ENCODE measurements at places on chromosomes 11 and 22.
A peak's percentile ranks its signal among the peaks of the same experiment; 100 is the strongest.

GRCh38 chr11:99343117-99343516, 322.4 kb downstream of the CNTN5 start:
- DNase-seq = no peak

DNA sequence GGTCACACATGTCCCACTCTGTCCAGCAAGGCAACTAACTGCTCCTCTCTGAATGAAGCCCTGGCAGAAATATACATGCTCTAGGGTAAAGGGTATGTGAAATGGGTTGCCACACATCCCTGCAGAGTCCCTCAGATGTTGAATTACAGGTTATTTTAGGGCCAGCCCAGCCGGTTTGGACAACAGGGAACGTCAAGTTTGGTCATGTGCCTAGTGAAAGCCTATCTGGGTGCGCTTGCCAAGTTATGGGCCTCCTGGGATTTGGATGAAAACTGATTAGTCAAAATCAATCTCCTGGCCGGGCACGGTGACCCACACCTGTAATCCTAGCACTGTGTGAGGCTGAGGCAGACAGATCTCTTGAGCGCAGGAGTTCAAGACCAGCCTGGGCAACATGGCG, 10.4 kb downstream of the AP1B1 start:
- no peak for DNase-seq

DNA sequence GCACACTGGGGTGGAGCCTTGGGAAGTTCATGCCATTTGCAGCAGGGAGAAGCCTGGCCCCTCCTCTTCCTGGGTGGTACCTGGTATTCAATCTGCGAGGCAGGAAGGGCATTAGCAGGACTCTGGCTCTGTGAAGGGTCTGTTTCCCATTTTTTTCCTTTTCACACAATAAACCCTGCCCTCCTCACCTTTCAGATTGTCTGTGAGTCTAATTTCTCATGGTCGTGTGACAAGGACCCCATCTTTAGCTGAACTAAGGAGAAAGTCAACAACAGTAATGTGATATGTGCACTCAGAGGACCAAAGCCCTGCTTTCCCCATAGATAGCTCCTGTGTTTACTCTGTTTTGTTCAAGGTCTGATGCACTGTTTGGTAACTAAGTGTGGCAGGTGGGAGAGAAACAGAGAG, 26.6 kb upstream of the CASP4 start:
- no peak for DNase-seq

- DNase-seq = no peak
These were observed 30.0 kb downstream of the LINC01488 start for GRCh38 chr11:69511358-69512055.

- DNase-seq = no peak
These were observed 15.2 kb upstream of the ARAP1 start for GRCh38 chr11:72767203-72768062.

GRCh38 chr11:106076919-106077608, at the start of gene KBTBD3:
TSS of gene KBTBD3 (minus strand) at chr11:106077347. CDS start at chr11:106059097, 18,250 bp downstream.
- DNase-seq = peak; percentile 91

GRCh38 chr11:107705027-107705426, 6.8 kb downstream of the SLN start:
- DNase-seq = no peak

DNA sequence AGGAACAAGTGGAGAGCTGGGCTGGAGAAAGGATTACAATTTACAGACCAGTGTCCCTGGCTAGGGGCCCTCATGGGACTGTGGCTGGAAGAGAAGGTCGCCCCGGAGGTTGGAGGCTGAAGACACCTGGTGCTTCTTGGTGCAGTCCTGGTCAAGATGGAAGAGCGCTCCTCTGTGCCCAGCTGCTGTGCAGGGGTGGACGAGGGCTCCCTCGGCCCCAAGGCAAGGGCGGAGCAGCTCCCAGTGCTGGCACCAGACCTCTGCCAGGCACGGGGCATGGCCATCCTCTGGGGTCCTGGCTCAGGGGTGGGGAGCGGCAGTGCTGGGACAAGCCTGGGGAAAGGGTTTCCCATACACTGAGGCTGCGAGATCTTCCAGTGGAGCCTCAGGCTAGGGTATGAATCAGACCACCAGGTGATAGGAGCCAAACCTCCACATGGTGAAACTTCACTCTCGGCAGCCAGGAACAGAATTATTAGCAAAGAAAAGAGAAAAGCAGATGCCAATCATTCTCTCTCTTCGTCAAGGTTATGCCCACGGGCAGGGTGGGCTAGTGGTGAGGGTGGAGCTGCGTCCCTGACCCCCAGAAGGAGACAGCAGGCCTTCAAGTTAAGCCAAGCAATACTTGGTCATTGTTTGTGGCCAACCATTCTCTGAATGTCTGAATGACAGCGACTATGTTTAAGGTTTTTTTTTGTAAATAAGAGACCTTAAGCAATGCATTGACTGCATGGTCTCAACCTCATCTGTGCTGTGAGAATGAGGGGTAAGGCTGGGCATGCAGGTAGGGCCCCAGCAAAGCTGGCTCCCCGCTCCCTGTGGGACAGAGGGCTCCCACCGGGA, 32.1 kb downstream of the PPM1F start:
- no peak for DNase-seq

- no peak for DNase-seq
These were observed 20.4 kb upstream of the IGSF9B start for GRCh38 chr11:133977067-133977677.

GRCh38 chr11:6203327-6203726, 2.0 kb upstream of the C11orf42 start:
- DNase-seq = no peak

GRCh38 chr11:48043111-48043990, 63.0 kb downstream of the PTPRJ start:
- DNase-seq = no peak

- no peak for DNase-seq
These were observed 91.0 kb downstream of the KCNQ1 start for GRCh38 chr11:2535673-2536439.

- DNase-seq = no peak
These were observed 49.8 kb downstream of the NAT10 start for GRCh38 chr11:34155057-34155756.

- DNase-seq = no peak
These were observed 940.4 kb downstream of the DLG2 start for GRCh38 chr11:84686716-84687115.

DNA sequence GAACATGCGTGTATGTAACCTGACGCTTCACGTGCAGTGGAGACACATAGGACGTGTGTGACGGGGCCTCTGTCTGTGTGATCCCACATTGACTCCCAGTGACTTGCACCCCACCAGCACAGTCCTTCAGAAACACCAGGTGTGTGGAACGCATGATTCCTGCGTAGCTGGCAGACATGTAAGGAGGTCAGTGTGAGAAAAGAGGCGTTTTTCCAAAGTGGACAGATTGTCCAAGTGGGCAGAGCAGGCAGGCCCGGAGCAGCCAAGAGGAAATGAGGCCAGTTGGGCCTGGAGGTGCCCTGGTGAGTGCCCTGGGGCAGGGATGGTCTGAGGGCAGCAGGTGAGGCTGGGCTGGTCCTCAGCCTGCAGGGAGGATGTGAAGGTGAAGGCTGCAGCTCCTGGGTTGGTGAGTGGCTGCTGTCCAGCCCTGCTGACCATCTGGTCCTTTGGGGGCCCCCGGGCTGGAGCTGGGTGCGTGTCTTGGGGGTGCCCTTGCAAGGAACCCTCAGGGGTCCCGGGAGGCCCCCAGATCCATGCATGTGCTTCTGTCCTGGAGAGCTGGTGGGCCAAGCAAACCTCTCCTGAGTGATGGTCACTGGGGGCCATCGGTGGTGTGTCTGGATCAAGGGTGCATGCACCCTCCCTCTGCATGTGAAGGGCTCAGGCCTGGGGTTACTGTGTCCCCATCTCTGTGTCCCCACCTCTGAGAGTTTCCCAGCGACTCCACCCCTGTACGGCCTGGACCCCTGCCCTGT, 26.6 kb downstream of the SHANK3 start:
- no peak for DNase-seq

- no peak for DNase-seq
These were observed 2.7 kb downstream of the CD5 start for GRCh38 chr11:61104963-61105362.

DNA sequence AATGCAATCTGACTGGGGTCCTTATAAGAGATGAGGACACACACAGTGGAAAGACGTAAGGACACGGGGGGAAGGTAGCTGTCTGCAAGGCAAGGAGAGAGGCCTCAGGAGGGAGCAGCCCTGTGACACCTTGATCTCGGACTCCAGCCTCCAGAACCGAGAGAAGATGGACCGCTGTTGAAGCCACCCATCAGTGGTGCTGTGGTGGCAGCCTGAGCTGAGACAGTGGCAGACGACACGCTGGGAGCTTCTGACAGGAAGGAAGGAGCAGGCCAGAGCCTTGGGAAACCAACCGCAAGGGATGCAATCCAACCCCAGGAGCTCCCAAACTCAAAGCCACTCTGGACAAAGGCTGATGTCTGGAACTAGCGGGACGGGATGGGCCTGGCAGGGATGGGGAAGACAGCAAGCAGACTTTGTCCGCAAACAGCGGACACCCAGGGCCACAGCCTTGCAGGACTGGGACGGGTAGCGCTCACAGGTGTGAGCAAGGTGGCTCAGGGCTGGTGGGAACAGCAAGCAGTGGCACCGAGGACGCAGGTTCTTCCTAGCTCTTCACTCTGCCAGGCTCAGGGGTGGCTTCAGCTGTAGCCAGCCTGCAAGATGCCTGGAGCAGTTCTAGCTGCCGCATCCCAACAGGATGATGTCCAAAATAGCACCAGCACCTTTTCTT, 10.9 kb downstream of the LTO1 start:
- DNase-seq = no peak

GRCh38 chr11:72781313-72782080, 12.3 kb downstream of the STARD10 start:
- no peak for DNase-seq

- DNase-seq = no peak
These were observed 56.9 kb downstream of the ATG16L2 start for GRCh38 chr11:72871119-72871518.

DNA sequence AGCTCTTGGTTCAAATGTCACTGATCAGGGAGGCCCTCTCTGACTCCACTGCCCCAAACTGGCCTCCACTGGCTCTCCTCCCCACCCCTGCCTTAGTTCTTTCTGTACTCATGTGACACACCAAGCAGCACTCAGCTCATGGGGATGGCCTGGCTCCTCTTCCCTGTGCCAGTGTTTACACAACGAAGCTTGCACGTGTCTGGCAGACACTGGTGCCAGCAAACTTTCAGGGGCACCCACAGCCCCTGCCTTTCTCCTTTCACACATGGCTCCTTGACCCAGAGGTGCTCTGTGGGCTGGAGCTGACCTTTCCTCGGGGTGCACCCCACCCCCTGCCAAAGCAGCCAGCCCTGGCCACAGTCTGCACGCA, 37.6 kb upstream of the PARVG start:
- DNase-seq = no peak

GRCh38 chr11:27600656-27601055, 94.1 kb upstream of the LIN7C start:
- no peak for DNase-seq

GRCh38 chr11:65661599-65662246, 993 bp downstream of the RELA start:
- DNase-seq = no peak

GRCh38 chr22:32333141-32333768, 24.4 kb upstream of the RFPL3 start:
- no peak for DNase-seq

DNA sequence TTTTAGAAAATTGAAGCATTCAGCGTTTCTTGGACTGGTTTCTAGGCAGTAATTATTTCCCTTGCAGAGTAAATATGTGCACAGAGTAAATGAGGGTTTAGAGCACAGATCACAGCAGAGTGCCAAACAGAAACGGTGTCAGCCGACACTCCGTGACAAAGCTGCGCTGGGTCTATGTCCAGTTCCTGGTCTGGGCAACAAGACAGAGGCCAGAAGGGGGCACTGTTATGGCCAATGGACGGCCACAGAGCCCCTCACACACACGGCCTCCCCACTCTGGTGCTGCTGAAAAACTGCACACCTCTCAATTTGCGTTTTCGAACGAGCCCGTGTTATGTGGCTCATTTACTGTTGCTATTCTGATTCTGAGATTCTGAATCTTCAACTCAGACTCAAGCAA, 180.7 kb downstream of the MPPED1 start:
- peak; percentile 16 for DNase-seq

DNA sequence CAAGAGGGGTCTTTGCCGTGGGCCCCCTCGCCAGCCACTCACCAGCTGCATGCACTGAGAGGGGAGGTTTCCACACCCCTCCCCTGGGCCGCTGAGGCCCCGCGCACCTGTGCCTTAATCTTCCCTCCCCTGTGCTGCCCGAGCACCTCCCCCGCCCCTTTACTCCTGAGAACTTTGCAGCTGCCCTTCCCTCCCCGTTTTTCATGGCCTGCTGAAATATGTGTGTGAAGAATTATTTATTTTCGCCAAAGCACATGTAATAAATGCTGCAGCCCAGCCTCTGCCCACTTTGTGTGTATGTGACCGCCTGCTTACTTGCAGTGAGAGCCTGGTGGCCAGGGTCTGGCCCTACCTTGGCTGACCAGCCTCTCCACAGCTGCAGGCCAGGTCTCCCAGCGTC, 2.8 kb upstream of the CRACR2B start:
- no peak for DNase-seq

DNA sequence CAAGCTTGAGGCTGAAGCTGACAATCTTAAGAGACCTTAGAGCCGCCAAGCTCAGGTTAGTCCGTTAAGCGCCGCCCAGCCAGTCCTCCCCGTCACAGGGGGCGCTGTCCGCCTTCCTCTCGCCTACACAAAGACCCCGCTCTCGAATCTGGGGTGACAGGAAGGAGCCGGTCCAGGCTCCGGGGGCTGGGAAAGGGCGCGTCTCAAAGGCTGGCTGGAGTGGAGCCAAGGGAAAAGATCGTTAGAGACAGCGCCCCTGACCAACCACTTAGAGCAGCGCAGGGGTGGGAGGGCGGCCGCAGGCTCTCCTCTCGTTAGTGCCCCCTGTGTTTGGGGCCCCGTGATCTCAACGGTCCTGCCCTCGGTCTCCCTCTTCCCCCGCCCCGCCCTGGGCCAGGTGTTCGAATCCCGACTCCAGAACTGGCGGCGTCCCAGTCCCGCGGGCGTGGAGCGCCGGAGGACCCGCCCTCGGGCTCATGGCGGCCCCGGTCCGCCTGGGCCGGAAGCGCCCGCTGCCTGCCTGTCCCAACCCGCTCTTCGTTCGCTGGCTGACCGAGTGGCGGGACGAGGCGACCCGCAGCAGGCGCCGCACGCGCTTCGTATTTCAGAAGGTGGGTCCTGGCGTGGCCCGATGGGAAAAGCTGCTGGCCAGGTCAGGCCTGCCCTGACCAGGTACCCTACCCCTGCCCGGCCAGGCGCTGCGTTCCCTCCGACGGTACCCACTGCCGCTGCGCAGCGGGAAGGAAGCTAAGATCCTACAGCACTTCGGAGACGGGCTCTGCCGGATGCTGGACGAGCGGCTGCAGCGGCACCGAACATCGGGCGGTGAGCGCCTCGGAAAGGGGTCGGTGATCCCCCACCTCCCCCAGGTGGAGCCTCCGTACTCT, at the start of gene MUS81:
Gene MUS81 (plus strand): TSS at position 156 of the 887 bp plus-strand sequence. CDS start 321 bp downstream, at position 477.
- DNase-seq = peak; percentile 98

DNA sequence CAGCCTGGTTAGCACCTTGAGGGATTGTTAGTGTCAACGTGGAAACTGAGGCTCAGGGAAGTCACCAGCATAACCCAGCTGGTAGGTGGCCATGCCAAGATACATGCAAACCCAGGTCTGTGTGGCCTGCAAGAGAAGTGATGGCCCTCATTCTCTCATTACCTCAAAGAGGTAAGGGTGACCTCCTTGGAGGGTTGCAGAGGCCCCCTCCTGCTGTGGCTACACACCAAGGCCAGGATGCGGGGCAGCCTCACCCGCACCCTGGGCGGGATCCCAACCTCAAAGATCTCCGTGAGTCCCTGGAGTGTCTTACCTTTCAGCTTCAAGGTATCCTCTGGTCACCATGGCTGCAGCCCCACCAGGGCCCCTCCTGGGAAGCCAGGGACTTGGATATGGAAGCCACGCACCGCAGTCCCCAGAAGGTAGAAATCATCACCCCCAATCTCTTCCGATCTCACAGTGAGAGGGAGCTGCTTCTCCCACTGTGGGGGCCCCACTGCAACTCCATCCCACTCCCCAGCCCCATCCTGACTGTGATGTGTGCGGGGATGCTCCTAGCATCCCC, 95.4 kb downstream of the MORC2 start:
- DNase-seq = no peak
